ENCODE measurements at places on chromosomes 5 and 9. TPM values are rescaled to one million over a fixed set of nuclear protein-coding genes. Genes with fewer than 3 reads are reported as not detected.

The OR1J4 gene
- total RNA-seq, result 0.52 TPM

The CCDC152 gene
- 7.8 TPM for total RNA-seq

The PRLR gene
- total RNA-seq, result not detected

The EGFL7 gene
- 1.2 TPM for total RNA-seq

The HAPLN1 gene
- total RNA-seq, result not detected

The PCDHA9 gene
- not detected for total RNA-seq

The BSPRY gene
- 0.36 TPM for total RNA-seq

The VCP gene
- total RNA-seq, result 172 TPM

DNA sequence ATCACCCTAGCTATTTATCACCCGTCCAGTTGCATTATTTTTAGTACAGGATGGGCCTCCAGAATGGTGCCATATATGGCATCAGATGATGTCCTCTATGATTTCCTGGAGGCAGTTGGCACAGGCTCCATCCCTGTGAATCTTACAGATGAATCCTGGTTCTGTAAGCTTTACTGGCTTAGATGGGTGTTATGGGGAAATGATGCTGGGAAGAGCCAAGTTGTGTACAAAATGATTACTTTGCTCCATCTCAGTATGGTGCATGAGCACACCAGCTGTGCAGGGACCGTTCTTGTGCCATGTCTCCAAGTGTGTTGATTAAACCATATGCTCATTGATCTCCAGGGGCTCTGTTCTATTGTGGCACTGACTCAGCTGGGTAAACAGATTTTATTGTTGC is 755.7 kb downstream of the TLR4 start:
- DNase-seq, result no peak
- H3K27ac ChIP-seq, result no peak overlapping the region

DNA sequence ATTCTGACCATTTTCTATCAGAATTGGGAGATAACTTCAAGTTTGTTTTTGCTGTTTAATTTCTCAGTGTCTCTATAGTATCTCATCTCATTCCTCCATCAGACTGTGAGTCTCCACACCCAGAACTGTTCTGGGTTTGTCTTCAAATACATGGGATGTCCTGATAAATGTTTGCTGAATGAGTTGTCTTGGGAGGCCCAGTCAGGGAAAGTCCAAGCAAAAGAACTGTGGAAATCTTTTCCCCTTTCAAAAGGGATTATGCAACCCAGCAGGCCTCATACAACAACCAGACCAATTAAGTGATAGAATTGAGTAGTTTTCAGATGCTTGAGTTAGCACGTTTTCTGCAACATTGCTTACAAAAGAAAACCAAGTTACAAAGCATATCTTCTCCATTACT is 324.4 kb downstream of the BRINP1 start:
- H3K4me1 ChIP-seq, result no peaks in the 10 kb centered on the region
- H3K27ac ChIP-seq, result no peak overlapping the region
- H3K4me3 ChIP-seq, result no peak overlapping the region
- H3K27me3 ChIP-seq, result no peaks in the 10 kb centered on the region

- no peaks in the 10 kb centered on the region for H3K36me3 ChIP-seq
- no peaks in the 10 kb centered on the region for H3K4me1 ChIP-seq
- no peaks in the 10 kb centered on the region for H3K27me3 ChIP-seq
- DNase-seq, result no peak
- no peak overlapping the region for H3K4me3 ChIP-seq
- H3K27ac ChIP-seq, result no peak overlapping the region
These were observed 273.2 kb upstream of the PRDM9 start for GRCh38 chr5:23234197-23234596.

- no peaks in the 10 kb centered on the region for H3K27me3 ChIP-seq
- H3K4me1 ChIP-seq, result peaks cover 34% of the 10 kb centered on the region
- H3K27ac ChIP-seq, result peak overlapping the region; percentile 89
These were observed 16.7 kb downstream of the TRAF1 start for GRCh38 chr9:120909904-120910303.

GRCh38 chr5:52743970-52744369 is 43.7 kb upstream of the ITGA1 start:
- peak; percentile 66 for DNase-seq
- peak overlapping the region; percentile 88 for H3K27ac ChIP-seq
- peak overlapping the region; percentile 35 for H3K4me3 ChIP-seq
- H3K4me1 ChIP-seq, result peaks cover 53% of the 10 kb centered on the region

GRCh38 chr5:18048449-18048848 is 414.2 kb downstream of the TAF11L14 start:
- no peak for DNase-seq
- no peaks in the 10 kb centered on the region for H3K27me3 ChIP-seq
- no peak overlapping the region for H3K4me3 ChIP-seq
- no peaks in the 10 kb centered on the region for H3K4me1 ChIP-seq
- H3K36me3 ChIP-seq, result no peaks in the 10 kb centered on the region
- no peak overlapping the region for H3K27ac ChIP-seq

DNA sequence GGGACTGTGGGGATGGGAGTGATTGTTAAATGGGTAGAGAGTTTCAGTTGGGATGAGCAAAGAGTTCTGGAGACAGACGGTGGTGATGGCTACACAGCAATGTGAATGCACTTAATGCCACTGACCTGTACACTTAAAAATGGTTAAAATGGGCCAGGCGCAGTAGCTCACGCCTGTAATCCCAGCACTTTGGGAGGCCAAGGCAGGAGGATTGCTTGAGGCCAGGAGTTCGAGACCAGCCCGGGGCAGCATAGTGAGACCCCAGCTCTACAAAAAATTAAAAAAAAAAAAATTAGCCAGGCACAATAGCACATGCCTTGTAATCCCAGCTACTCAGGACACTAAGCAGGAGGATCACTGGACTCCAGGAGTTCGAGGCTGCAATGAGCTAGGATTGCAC is 7.7 kb downstream of the LMAN2 start:
- H3K27ac ChIP-seq, result no peak overlapping the region
- H3K36me3 ChIP-seq, result peaks cover 17% of the 10 kb centered on the region
- H3K4me1 ChIP-seq, result peaks cover 29% of the 10 kb centered on the region
- H3K27me3 ChIP-seq, result no peaks in the 10 kb centered on the region

GRCh38 chr5:67176936-67177335 is 19.7 kb downstream of the CD180 start:
- no peak overlapping the region for H3K27ac ChIP-seq
- H3K27me3 ChIP-seq, result no peaks in the 10 kb centered on the region
- H3K4me3 ChIP-seq, result no peak overlapping the region
- peaks cover 25% of the 10 kb centered on the region for H3K36me3 ChIP-seq

DNA sequence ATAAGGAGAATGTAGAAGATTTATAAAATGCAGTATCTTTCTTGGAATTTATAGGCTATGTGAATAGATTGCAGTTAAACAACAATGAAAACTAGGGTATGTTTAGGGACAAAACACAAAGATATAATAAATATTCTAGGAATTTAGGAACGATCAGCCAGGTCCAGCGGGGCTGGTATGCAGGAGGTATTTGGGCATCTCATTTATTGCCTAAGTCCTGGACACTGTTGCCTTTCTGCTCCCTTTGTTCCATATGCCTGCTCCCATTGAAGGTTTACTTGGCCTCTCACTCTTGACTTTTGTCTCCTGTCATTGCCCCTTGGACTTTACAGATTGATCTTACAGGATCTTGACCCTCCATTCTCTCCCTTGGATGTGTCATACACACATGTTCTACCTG is 55.9 kb downstream of the SNX24 start:
- no peak overlapping the region for H3K4me3 ChIP-seq
- no peak for DNase-seq
- H3K4me1 ChIP-seq, result peaks cover 10% of the 10 kb centered on the region
- no peaks in the 10 kb centered on the region for H3K27me3 ChIP-seq
- H3K36me3 ChIP-seq, result no peaks in the 10 kb centered on the region

DNA sequence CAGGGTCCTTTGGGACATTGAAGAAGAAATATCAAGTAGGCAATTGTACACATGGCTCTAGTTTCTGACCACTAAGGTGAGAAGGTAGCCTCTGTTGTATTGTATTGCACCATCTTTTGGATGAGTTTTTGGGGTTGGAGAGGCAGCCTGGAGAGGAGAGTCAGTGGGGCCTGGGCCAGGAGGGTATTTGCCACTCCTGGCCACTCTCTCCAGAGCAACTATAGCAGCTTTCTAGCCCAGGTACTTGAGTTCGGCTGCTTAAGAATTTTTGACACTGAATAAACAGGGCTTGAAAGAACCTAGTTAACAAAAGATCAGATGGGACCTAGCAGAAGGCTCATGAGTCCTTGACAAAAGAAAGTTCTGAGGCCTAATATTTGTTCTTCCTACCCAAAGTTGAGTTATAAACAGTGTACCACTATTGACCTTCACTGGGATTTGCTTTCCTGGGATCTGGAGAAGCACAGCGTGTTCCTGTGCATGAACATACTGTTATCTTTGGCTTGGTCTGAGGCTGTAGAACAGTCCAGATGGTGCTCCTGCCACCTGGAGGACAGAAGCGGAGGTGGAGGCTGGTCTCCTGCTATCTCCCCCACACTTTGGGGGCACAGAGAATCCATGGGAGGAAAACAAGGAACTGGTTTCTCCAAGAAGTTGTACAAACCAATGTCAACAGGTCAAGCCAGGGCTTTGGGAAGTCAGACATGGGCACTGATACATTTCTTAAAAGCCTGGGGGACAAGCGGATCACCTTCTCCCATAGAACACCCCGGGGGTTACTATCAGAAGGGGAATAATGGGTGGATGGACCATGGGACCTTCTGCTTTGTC is 110.4 kb upstream of the LIFR start:
- no peaks in the 10 kb centered on the region for H3K36me3 ChIP-seq
- no peak for DNase-seq
- peaks cover 32% of the 10 kb centered on the region for H3K27me3 ChIP-seq
- H3K4me3 ChIP-seq, result no peak overlapping the region

- no peak overlapping the region for H3K27ac ChIP-seq
- no peaks in the 10 kb centered on the region for H3K36me3 ChIP-seq
- no peak for DNase-seq
- H3K4me1 ChIP-seq, result no peaks in the 10 kb centered on the region
These were observed 42.8 kb upstream of the PITX1 start for GRCh38 chr5:135076801-135077200.

DNA sequence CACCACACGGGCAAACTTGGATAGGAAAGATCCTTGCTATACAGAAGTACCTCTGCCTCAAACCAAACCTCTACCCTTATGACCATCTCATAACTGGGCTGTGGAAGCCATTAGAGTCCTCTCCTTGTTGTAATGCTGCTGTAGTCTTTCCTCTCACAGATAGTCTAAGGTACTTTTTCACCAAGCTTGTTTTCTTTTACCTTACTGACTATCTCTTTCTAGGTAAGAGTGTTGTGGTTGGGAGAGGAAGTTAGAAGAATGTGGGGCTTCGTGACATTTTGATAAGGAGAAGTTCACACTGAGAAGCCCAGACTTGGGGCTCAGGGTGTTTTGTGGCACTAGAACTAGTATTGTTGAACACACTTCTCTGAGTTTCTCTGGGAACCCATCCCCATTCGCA is 8.9 kb downstream of the CFAP95 start:
- H3K4me1 ChIP-seq, result peaks cover 57% of the 10 kb centered on the region
- peak overlapping the region; percentile 66 for H3K27ac ChIP-seq
- H3K36me3 ChIP-seq, result no peaks in the 10 kb centered on the region
- DNase-seq, result no peak
